ENCODE measurements at places on chromosomes 2 and 18. TPM values are rescaled to one million over a fixed set of nuclear protein-coding genes. Genes with fewer than 3 reads are reported as not detected.

GRCh38 chr2:155412598-155412997, 714.1 kb downstream of the KCNJ3 start:
- DNase-seq, result no peak

LIMS3 gene
- 6.4 TPM for total RNA-seq

DNA sequence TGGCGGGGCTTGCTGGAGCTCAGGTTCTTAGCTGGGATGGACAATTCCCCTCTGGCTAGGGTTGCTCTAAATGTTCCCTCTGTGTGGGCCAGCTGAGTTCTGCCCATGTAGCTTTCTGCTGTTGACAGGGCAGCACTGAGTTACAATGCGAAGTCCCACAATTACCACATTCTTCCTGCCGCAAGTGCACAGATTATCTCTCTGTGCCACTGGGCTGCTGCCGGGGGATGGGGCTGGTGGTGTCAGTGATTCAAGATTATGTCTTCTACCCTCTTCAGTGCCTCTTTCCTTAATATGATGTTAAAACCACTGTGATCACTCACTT, 708.1 kb downstream of the SLC4A3 start:
- DNase-seq, result no peak

DNA sequence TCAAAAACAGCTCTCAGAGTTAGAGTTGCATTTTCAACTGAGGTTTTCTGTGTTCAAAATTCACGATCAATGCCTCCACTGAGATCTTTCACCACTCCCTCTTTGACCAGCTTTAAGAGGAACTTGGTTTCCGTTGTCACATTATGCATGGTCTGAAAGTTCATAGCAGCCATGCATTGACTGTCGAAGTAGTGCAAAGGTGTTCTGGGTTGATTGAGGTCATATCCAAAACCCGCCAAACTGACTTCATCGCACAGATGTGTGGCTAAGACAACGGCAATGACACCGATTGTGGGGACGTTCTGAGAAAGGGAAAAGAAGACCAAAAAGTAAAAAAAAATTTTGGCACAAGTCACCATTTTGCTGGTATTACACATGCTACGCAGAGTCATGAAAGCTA, 48.7 kb downstream of the ST3GAL5 start:
- no peak for DNase-seq
